ENCODE measurements at places on chromosomes 4 and X.

DNA sequence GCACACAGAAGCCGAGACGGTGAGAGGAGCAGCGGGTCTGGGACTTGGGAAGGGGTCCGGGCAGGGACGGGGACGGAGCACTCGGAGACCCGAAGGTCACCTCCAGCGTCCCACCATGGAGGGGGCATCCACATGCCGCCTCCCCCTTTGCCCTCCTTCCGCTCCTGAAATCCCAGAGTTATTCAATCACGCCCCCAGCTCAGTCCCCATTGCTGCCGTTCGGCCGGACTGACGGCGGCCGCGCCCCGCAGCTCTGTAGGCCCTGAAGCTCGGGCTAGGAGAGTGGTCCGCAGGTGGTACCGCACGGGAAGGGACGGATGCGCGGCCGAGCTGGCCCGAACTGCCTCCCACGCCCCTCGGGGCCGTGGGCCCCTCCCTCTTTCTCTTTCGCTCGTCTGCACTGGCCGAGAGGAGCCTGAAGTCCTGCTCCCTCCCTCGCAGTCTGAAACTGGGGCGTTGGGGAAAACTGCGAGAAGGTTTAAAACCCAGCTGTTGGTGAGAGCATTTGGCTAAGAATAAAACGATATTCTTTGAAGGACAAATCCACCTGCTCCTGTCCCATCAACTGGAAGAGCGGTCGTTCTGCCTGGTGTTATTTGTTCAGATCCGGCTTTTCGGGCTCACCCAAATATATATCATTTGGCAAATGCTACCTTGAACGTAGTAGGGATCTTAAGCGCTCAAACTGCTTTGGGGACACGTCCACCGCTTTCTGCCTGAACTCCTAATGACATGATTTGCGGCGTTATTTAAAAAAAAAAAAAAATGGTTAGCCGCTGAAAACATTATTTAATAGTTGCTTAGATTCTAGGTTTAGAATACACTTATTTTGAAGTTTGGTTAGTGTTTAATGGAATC, 719 bp downstream of the USO1 start:
- DNase-seq: peak; percentile 81

DNA sequence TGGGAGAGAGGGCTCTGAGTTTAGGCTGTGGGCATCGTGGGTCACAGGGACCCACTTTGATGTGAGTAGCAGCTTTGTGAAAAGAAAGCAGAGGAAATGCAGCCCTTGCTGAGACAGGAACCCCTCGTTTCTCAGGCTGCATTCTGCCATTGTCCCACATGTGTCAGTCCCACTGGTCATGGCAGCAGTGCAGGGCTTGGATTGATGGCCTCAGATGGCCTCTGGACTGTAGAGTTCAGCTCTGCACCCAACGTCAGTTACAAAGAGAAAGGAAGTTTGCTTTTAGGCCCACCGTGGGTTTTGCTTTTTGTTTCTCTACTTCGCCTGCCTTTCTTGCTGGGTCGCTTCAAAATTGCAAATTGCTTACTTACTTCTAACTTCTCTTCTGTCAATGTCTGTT, 248.3 kb upstream of the KLF3 start:
- no peak for DNase-seq

DNA sequence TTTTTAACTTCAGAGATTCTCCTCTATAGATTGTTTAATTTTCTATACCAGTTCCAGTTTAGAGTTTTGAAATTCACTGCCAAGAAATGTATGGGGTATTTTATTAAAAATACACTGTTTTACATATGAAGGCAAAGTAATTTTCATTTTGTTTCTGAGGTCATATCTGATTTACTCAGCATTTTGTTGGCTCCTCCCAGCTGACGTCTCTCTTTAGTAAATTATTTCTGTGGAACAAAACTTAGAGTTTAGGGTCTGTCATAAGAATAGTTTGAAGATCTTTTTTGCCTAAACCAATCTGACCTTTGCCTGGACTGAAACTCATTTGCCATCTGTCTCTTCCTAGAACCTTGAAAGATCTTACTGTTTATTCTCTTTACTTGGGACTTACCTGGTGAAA, 16.9 kb downstream of the FNIP2 start:
- DNase-seq: no peak

DNA sequence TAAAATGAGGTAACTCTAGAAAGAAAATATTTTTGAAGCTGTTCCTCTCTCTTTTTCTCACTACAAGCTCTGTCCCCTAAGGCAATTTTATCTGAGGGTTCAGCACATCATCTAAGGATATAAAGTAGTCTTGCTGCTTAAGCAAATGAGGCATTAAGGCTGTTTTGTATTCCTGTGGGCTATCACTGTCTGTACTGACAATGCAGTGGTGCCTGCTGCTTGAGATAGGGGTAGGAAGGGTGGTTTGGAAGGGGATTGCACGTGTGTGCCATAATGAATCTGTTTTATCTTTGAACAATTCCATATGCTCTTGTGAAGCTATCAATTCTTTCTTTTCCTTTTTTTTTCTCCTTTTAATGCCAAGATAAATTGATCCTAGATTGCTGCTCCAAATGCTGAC, 128.0 kb upstream of the ATOH1 start:
- no peak for DNase-seq

GRCh38 chr4:108717386-108717785, 45.5 kb downstream of the ETNPPL start:
- DNase-seq: no peak

- DNase-seq: no peak
These were observed 149.3 kb downstream of the PALLD start for GRCh38 chr4:168646001-168646768.

DNA sequence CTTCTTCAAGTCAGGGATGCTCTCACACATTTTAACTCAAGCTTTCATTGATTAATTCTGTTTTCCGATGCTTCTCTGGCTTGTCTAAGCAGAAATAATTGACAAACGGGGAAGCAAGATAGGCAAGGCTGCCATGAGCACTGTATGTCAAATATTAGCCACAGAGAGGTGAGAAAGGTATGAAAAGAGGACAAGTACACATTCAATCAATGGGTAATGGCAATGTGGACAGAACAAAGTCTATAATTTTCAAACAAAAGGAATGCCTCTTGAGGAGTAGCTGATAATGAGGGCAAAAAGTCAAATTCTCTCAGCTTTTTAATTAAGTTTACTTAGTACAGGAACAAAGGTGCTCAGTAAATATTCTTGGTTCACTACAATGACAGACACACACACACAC, 19.6 kb downstream of the COX7B2 start:
- no peak for DNase-seq

GRCh38 chr4:39353478-39354253, 12.5 kb downstream of the RFC1 start:
- DNase-seq: peak; percentile 48

- DNase-seq: peak; percentile 54
These were observed 60.4 kb downstream of the CCNI start for GRCh38 chr4:77015390-77015789.

DNA sequence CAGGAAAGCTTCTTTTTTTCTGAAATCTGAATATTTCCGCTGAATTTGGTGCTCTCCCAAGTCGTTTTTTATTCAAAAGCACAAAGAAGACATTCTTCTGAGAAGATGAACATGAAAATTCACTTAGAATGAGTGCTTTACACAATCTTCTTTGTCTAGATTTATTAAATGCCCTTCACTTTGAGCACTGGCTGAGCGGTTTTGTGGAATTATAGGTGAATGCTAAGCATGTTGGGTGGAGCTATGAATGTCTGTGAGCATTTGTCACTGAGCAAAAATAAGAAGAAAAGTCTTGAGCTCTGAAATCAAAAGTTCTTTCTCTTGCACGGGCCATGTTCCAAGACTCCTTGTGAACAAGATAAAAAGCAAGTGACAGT, 13.1 kb downstream of the GASK1B start:
- no peak for DNase-seq

GRCh38 chr4:73446336-73446938, 10.4 kb downstream of the AFP start:
- peak; percentile 24 for DNase-seq

DNA sequence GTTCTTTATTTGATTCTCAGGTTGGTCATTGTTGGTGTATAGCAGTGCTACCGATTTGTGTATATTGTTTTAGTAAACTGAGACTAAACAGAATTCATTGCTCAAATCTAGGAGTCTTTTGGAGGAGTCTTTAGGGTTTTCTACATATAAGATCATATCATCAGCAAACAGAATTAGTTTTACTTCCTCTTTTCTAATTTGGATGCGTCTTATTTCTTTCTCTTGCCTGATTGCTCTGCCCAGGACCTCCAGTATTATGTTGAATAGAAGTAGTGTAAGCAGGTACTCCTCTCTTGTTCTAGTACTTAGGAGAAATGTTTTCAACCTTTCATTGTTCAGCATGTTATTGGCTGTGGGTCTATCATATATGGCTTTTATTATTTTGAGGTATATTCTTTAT, 92.6 kb downstream of the IQCM start:
- no peak for DNase-seq

DNA sequence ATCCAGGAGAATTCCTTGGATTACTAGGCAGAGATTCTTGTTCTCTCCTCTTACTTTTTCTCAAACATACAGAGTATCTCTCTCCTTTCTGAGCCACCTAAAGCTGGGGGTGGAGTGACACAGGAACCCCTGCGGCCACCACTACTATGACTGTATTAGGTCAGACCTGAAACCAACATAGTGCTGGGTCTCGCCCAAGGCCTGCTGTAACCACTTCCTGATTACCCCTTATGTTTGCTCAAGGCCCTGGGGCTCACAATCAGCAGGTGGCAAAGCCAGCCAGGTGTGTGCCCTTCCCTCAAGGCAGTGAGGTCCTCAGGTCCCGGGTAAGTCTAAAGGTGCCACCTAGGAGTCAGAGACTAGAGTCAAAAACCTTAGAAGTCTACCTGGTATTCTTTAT, 166.4 kb downstream of the PARM1 start:
- DNase-seq: no peak

- DNase-seq: no peak
These were observed 16.3 kb downstream of the PROM1 start for GRCh38 chr4:16067515-16067914.

GRCh38 chr4:159142241-159142640, 39.4 kb downstream of the RAPGEF2 start:
- DNase-seq: peak; percentile 13

DNA sequence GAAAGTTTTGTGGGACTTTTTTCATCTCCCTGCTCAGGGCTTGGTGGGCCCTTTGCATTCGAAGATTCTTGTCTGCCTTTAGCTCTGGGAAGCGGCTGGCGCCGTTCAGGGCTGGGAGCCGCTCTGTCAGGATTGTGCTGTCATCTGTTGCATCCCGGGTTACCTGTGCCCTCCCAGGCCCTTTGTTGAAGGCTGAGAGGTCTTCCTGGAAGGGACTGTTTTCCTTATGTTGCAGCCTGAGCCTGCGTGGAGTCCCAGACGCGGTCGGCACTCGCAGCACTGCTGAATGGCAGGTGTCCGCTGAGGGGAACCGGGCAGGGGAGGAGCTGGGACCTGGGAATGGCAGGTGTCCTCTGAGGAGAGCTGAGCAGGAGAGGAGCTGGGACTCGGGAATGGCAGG, 15.9 kb downstream of the RGS12 start:
- DNase-seq: no peak

DNA sequence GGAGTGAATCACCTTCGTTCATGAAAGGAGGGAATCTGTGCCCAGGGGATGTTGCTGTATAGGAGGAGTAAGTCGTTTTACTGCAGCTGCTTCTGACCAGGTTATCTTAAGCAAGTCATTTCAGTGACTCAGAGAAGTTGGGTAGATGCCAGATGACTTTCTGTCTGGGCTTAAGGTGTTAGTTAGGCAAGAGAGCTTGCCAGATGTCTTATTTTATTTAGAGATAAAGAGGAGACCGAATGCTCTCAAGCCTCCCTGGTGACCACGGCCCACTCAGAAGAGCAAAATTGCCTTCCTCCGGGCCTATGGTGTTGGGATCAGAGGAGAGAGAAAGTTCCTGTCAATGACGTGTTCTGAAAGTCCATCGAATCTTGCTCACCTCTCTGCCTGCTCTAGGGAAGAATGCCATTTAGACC, 16.3 kb upstream of the ZNF827 start:
- DNase-seq: peak; percentile 22

DNA sequence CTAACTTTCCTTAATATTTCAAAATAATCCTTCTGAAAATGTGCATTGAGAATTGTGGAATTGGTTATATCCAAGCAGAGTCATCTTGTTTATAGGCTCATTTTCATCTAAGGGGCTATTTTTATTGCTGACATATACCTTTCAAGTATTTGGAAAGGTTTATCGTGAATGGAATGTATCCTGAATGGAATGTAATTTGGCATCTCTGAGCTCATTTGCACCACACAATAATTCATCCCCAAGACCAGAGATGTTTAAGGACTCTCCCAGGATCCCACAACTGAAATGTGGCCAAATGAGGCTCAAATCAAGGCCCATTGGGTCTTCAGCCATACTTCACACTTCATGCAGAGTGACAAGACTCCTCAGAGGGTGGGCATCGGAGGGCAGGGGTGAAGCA, 7.5 kb upstream of the SETD7 start:
- peak; percentile 23 for DNase-seq

DNA sequence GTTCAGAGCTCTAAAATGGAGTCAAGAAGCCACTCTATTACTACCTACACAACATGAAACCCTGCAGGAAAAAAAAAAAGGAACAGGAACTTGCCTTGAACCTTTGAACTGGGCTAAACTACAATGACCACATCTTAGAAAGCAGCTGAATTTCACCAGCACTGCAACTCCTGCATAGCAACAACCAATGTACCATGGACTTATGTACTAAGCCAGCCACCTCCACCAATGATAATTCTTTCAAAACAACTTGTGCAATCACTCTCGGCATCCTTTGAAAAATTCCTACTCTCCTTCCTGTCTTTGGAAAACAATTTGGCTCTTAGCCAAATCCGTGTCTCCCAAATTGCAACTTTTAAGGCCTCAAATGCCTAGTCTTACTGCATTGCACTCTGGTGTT, 26.8 kb upstream of the FMR1 start:
- no peak for DNase-seq

- DNase-seq: no peak
These were observed 59.3 kb downstream of the RWDD4 start for GRCh38 chr4:183599690-183600089.

DNA sequence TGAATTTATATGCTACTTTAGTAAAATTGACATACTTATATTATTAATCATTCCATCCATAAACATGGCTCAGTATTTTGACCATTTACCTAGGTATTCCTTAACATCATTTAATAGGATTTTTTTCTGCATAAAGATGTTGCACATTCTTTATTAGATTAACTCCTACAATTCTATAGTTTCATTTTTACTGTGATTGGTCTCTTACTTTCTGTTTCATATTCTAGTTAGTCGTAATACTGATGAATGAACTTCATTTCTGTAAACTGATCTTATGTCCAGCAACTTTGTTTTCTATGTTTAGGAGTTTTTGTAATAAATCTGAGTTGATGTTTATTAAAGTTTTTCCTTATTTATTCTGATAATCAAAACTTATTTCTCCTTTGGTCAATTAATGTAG, 278.2 kb upstream of the CXXC4 start:
- no peak for DNase-seq

DNA sequence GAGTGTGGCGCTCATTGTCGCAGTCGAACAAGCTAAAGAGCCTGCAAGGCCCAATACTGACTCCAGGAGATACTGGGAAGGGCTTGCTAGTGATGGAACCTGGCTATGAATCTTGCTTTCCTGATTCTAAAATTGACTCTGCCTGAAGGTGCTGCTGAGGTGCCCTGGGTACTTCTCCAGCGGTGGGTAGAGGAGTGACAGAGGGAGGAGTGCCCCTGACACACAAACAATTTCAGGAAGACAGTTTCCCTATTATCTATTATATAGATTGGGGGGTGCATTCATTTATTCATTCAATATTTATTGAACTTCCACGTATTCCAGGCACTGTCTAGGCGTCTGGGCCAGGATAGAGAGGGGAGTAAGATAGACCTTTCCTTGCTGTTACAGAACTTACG, 339.2 kb upstream of the GATB start:
- DNase-seq: no peak

GRCh38 chr4:145484225-145484846, 2.7 kb downstream of the SMAD1 start:
- no peak for DNase-seq
